ENCODE measurements at places on chromosomes 6 and 20.

- DNase-seq, result no peak
Observed at GRCh38 chr6:160917572-160917971, 74.0 kb upstream of the MAP3K4 start.

GRCh38 chr20:22511943-22512910, 72.1 kb downstream of the FOXA2 start:
- DNase-seq, result no peak

DNA sequence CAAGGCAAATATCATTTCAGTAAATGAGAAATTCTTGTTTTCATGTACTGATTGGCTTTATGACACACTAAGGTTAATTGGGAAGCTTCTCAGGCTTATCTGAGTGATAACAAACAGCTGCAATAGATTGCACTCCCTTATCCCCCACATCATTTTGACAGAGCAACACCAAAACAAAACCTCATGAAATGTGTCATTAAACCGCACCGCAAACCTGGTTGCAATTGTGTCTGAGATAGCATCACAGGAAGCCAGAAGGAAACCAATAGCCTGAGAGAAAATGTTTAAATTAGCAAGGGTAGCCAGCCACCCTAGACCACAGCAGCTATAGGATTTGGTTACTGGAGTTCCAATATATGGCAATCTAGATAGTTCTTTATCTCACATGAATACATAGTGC, 31.6 kb upstream of the LAMA4 start:
- no peak for DNase-seq

GRCh38 chr6:157487110-157487773, 106.3 kb downstream of the ZDHHC14 start:
- no peak for DNase-seq

GRCh38 chr6:90204327-90205056, 92.2 kb downstream of the BACH2 start:
- no peak for DNase-seq

DNA sequence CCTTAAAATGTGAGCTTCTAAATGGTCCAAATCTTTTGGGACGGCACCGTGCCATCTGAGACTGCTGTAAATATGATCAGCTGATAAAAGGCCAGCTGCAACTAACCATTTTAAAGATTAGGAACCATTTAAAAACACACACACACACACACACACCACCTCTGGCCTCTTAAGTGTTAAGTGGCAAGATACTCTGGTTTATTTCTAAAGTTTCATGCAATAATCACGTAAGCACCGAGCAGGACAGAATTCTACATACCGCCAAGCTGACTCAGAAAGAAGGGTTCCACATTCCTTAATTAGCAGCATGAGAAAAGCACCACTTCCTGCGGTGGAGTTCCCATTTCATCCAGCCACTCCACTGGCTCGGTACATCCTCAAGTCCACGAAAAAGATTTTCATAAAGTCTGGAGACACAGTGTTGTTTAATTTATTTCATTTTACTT, 17.8 kb upstream of the ZNF217 start:
- DNase-seq, result no peak

GRCh38 chr6:135030056-135030473, 24.6 kb downstream of the HBS1L start:
- peak; percentile 25 for DNase-seq

DNA sequence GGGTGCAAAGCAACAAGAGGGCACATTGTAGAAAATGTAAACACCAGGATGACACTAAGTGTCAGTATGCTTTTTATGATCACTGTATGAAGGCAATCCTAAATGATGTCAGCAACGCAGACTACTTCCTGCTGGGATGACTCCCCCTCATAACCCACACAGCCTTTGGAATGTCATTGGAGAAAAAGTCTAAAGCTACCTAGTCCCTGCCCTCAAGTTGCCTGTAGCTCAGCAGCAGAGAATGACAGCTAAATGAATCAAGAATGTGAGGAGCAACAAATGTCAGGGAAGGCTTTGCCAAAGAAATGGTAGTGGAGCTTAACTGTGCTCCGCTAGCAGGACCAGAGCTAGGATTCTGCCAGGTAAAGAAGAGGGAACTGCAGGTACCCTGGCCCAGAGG, 555.6 kb downstream of the CD83 start:
- DNase-seq, result no peak

- DNase-seq, result no peak
Observed at GRCh38 chr6:137970368-137970767, 103.3 kb downstream of the TNFAIP3 start.

DNA sequence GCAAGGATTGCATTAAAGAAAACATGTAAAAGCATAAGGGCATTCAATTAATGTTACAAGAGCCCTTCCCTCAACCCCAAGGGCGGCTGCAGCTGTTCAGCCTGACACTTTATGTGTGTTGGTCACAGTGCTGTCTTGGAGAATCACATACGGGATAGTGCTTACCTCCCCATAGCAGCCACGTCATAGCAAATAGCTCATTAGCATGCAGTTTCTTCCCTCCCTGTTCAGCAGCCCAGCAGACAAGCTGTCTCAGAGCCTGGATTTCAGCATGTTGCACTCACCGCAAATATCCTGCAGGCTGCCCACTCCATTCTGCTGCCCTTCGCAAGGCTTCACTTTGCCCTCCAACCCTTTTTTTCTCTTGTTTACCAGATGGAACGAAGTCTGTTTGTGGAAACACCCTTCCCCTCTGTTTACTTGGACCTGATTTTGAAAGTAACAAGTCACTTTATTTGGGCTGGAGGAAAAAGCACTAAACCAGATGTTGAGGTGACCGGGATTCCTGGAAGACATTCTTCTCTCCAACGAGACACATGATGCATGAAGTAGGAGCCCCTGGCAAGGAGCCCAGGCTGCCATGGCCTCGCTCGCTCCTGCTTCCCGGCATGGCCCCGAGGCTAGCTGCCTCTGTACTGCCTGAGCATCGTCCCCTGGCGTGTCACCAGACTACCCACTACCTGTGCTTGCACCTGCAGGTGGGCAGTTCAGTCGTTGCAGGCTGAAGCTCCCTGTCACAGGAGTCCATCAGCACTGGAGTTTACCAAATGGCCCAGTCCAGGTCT, 151.6 kb upstream of the GMDS start:
- DNase-seq, result no peak

GRCh38 chr6:12356983-12357972, 67.1 kb downstream of the EDN1 start:
- no peak for DNase-seq

DNA sequence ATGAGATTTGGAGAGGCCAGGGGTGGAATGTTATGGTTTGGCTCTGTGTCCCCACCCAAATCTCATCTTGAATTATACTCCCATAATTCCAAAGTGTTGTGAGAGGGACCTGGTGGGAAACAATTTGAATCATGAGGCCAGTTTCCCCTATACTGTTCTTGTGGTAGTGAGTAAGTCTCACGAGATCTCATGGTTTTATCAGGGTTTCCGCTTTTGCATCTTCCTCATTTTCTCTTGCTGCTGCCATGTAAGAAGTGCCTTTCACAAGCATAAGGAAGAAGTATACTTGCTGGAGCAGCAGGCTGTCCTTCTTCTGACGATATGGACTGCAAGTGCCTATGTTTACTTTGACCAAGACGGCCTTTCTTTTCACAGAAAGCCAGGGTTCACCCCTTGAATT, 270.5 kb downstream of the ESR1 start:
- DNase-seq, result no peak

GRCh38 chr20:18388860-18389259, 78.0 kb downstream of the DZANK1 start:
- no peak for DNase-seq

- no peak for DNase-seq
Observed at GRCh38 chr20:53171065-53171464, 198.9 kb downstream of the TSHZ2 start.

GRCh38 chr6:158911746-158912480, 88.1 kb downstream of the RSPH3 start:
- peak; percentile 45 for DNase-seq

DNA sequence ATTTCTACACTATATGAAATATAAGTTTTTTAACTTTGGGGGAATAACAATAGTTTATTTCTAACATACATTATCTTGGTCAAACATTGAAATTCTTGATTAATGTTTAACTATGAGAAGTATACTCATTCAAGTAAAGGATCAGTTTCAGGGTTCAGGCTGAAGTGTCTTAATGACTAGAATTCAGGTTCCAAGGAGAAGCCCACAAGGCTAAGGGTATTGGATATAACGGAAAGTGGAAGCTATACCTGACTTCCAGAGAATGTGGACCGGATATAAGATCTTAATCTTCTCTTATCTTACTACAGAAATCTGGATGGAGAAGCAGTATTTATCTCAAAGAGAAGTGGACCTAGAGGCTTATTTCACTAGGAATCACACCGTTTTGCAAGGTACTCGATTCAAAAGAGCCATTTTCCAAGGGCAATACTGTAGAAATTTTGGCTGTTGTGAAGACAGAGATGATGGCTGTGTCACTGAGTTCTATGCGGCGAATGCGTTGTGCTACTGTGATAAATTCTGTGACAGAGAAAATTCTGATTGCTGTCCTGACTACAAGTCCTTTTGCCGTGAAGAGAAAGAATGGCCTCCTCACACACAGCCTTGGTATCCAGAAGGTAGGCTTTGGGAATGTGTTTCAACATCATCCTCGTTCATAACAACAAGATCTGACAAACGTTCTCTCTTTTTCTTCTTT, at the start of gene TINAG:
TINAG (plus strand) TSS at position 153 of the 697 bp plus-strand sequence; CDS start at position 263, 110 bp downstream.
- DNase-seq, result no peak

DNA sequence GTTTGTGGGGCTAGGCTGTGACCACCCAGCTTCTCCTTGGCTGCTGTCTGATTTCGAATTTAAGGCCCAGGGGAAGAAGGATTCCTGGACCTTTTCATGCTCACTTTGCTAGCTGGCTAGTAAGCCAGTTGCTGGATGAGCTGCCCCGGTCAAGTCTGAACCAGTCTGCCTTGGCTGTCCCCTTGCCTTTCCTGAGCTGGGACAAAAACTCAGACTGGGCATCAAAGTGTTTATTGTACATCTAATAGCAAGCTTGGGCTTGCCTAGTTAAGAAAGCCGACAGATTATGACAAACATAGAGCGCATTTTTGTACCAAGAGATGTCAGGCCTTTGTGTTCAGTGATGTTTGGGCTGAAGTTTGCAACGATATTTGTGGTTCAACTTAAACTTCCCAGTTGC, 750 bp upstream of the PAK5 start:
- DNase-seq, result no peak

DNA sequence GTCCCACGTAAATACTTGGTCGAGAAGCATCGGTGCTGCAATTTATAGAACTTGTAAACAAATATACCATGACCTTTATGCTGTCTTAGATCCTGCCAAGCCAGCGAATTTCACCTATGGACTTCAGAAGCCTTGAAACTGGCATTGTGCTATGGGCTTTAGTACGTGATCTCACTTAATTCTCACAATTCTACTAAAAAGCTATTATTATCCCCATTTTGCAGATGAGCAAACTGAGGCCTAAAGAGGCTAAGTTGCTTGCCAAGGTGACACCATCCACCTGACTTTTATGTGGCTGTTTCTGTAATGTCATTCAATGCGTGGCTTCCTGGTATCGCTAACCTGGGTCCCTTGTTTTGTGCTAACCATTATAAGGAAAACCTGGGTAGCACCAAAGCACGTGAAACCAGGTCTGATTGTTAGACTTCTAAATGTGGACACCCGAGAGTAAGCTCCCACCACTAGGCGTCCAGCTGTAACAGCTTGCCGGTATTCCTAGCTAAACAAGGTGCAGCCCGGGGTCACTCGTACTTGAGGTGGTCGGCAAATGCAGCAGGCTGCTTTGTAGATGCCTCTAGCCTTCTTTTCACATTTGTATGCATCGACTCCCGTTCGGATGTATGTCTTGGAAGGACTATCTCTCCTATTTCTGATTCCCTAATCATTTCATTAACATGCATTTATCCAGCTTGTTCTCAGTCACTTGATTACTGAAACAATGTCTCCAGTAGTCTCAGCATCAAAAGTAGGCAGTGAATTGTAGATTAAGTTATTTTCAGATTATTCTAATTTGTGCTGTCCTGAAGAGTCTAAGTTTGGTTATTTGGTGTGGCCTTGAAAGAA, 1.1 kb downstream of the SYNJ2 start:
- no peak for DNase-seq

- DNase-seq, result no peak
Observed at GRCh38 chr6:34096814-34097213, 49.1 kb downstream of the GRM4 start.

DNA sequence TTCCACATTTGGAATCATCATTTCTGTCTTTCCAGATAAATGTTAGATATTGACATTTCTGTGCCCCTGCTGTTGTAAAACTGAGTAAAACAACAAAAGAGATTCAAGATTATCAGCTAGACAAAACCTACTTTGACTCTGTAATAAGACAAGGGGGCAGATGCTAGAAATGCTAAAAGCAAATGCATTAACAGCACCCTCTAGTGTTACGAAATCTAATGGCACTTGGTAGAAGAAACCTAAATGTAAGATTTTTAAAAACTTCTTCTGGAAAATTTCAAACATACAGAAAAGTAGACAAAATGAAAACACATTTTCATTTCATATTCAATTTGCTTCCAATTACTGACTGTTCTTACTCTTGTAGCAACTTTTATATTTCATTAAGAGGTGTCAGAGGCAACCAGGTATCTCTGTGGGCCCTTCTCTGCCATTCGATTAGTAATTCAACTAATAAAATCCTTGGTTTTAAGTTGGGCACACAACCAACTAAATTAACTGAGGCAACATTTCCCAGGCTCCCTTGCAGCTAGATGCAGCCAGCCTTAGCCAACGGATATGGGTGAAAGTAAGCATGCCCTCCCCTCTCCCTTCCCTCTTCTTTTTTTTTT, 45.0 kb downstream of the SLC23A2 start:
- no peak for DNase-seq

DNA sequence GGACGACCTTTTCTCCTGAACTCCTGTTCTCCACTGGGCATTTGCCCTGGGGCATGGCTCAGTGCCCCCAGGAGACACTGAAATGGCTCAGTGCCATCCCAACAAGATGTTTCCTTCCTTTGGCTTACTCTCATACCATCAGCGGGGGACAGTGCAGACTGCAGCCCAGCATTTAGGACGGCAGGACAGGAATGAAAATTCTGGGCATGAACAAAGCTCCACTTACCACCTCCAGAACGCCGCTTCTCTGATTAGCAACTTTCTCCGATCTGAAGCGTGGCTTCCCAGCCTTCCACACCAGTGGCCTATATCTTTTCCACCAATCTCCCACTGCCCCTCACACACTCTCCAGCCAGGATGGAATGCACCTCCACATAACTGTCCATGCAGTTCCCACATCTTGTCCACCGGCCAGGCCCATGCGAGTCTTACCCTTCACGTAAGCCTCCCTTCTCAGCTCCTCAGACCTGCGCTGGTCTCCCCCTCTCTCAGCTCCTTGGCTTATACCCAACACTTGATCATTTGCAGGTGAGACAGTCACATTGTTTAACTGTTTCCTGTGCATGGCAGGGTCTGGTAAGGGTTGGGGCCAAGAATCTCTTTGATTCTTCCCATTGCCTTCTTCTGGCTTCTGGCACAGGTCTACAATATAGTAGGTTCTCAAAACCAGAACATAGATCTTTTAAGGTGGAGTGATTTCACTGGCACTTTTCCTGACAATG, 114.5 kb downstream of the FYN start:
- no peak for DNase-seq

GRCh38 chr20:16861708-16862107, 113.5 kb downstream of the OTOR start:
- DNase-seq, result no peak

- no peak for DNase-seq
Observed at GRCh38 chr20:35598899-35599775, 16.5 kb upstream of the SPAG4 start.

GRCh38 chr20:51705400-51705799, 62.8 kb downstream of the ATP9A start:
- no peak for DNase-seq
